Activated CD4-positive, CD25-positive, alpha-beta regulatory T cell treated with anti-CD3 and anti-CD28 coated beads, Interleukin-2, amount 50 U/mL, for 16 hours (primary cell): ENCODE measurements at places on chromosomes 4 and X.

GRCh38 chrX:103329991-103330390 is at the start of gene TCEAL7:
Gene TCEAL7, plus strand, starts transcription at chrX:103330239. Its CDS starts 1,165 bp downstream, at chrX:103331404.
- DNase-seq: no peak

GRCh38 chr4:119490335-119490734 is 138.3 kb downstream of the PDE5A start:
- no peak for DNase-seq

GRCh38 chrX:68147848-68148247 is 285.4 kb downstream of the OPHN1 start:
- no peak for DNase-seq

- no peak for DNase-seq
These were observed 969.5 kb downstream of the PCDH18 start for GRCh38 chr4:136562834-136563233.

GRCh38 chrX:43655151-43656004 is 721 bp upstream of the MAOA start:
- no peak for DNase-seq

GRCh38 chr4:2820216-2820982 is 23.2 kb upstream of the ADD1 start:
- DNase-seq: no peak

DNA sequence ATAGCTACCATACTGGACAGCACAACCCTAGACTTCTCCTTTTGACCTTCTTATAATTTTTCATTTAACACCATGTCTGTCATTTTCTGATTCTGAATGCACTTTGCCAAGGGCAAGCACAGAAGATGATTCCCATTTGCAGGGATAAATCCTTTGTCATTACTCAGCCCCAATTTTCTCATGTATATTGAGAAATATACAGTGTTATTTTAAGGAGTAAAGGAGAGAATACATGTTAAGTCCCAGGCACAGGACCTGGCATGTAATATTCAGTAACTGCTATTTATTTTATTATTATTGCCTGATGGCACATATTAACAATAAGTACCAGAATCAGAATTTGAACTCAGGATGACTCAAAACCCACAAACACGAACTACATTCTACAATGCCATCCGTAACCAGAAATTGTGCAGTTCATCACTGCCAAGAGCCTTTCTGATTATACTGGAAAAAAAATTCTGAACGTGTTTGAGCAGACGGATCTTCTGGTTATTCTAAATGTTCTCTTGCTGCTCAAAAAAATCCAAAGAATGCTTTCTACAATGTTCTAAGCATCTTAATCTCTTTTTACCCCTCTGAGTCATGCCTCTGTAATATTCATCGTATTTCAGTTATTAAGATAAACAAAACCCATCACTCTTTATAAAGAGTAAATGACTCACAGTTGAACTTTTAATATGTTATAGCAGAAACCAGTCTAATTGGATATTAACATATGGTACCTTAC is 170.0 kb downstream of the MID1 start:
- no peak for DNase-seq

GRCh38 chr4:39348371-39349315 is 17.5 kb downstream of the RFC1 start:
- no peak for DNase-seq

GRCh38 chr4:162770761-162771490 is 395.8 kb downstream of the NAF1 start:
- DNase-seq: no peak

DNA sequence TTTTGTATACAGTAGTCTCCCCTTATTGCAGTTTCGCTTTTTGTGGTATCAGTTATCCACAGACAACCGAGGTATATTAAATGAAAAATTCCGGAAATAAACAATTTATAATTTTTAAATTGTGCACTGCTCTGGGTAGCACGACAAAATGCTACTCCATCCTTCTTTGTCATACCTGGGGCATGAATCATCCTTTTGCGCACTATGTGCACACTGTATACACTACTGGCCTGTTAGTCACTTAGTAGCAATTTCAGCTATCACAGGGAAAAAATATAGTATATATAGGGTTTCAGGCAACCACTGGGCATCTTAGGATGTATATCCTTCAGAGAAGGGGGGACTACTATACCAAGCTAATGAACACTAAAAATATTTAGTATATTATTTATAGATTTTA is 198.8 kb upstream of the FAT4 start:
- DNase-seq: no peak

DNA sequence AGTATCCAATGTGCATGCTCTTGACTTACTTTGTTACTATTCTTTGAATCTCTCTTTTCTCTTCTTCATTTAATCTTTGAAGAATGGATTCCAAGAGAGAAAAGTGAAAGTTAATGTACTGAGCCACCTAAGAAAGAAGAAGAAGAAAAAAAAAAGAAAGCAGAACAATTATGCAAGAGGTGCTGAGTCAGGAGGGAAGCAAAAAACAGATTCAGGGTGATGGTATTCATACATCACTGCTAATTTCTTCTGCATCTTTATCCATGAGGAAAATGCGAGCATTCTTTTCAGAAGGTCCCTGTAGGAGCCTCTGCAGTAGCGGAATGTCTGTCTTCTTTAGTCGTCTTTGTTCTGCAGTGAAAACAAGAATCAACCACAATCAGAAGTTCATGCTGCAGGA is 43.9 kb downstream of the RASSF6 start:
- no peak for DNase-seq

DNA sequence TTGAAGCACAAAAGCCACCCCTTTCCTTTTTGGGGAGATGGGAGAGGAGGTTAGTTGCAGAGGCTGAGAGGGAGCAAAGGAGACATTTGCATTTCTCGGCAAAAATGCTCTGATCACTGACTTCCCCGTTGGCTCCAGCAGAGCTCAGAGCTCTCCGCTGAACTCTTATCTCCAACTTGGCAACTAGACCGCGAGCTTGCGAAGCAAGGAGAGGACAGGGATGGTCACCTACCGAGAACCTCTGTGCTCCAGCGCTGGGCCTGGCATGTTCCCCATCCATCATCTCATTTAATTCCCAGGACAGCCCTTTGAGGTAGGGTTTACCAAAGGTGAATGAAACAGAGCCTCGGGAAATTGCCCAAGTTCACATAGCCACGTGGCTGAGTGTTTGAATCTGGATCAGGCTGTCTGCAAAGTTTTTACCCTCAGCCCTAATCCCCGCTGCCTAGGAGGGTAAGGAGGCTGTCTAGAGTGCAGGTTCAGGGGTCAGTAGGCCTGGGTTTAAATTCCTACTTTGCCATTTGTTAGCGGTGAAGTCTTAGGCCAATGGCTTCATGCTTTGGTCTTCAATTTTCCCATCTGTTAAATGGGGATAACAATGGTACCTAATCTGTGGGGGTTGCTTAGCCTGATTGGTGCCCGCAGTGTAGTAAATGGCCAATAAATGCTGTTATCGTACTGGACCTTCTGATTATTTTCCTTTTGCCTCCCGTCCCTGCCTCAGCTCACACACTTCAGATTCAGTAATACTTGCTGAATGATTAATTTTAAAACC is 3.8 kb upstream of the CITED1 start:
- DNase-seq: no peak

GRCh38 chr4:68218044-68218443 is 27.4 kb downstream of the TMPRSS11B start:
- no peak for DNase-seq

- DNase-seq: no peak
These were observed 773.6 kb upstream of the DIAPH2 start for GRCh38 chrX:95911062-95911461.

GRCh38 chr4:158535130-158535614 is 13.5 kb downstream of the RXFP1 start:
- DNase-seq: no peak

DNA sequence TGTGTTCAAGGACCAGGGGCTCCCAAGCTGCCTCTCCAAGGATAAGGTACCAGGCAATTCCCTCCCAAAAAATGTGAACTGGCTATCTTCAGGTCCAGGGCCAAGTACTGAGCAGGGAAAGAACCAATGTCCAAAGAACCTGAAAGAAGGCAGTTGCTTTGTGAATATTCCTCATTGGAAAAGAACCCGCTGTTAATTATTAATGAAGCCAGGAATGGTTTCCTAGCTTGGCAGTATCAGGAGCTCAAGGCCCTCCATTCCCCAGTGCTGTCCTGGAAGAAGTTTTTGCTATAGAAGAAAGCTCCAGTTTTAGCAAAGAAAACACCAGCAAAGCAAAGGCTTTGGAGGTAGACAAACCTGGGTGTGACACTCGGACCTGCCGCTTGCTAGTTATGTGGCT is 130.0 kb upstream of the MBNL3 start:
- no peak for DNase-seq

DNA sequence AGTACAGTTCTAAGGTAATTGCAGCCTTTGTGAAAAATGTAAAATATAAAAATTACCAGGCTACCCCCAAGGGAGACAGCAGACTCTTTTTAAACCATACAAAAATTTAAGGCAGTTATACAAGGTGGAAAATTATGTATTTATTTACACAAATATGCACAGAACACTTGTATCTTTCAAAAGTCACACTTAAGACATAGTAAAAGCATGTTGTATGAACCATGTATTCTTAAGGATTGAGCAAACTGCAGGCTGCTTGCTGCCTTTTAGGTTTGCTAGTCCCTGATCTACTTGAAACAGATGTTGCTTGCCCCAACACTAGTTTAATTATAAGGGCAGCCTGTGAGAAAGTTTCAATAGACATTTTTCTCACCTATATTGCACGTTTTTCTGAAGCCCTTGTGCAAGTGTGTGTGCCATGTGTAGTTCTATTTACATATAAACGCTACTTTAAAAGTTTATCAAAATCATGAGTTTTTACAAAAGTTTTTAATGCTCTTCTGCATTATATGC is 72.8 kb downstream of the PRSS12 start:
- no peak for DNase-seq

DNA sequence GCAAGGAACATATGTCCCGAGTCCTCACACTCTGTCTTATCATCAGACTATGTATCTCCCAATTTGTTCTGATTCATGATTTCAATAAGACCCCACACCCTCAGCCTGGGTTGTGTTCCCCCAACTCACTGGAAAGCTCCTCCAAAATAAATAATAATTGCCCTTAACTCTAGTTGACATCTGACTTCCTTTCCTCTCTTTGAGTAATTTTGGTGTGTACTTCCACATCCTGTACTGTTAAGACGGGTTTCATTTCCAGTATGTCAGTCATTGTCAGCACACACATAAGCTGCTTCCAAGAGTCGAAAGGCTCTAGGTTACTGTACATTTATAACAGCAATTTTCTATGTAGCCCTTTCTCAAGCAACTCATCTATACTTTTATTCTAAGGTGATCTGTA is 52.2 kb upstream of the C1QTNF7 start:
- DNase-seq: no peak

DNA sequence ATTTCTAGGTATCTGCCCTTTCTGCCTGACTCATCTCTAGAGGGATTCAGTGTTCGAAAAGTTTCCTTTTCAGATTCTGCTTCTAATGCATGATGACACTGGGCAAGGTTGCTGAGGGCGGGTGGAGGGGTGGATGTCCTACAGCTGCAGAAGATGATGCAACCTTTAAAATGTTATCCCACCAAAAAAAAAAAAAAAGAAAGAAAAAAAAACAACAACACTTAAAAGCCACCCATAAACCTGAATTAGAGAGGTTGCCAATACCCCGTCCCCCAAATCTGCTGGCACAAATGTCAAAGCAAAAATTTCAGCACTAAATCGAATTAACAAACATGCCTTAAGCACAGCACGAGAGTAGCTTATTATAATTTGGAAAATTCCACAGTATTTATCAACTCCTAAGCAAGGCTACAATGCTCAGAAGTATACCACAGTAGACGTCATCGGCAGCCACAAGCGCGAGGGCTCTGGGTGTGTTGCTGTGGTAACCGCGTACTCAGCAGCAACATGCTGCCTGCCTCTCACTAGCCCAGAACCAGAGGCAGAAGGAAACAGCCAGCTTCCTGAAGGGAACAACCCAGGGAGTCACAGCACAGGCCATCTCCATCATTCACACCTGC is 167.5 kb upstream of the MAP3K15 start:
- DNase-seq: peak; percentile 53

DNA sequence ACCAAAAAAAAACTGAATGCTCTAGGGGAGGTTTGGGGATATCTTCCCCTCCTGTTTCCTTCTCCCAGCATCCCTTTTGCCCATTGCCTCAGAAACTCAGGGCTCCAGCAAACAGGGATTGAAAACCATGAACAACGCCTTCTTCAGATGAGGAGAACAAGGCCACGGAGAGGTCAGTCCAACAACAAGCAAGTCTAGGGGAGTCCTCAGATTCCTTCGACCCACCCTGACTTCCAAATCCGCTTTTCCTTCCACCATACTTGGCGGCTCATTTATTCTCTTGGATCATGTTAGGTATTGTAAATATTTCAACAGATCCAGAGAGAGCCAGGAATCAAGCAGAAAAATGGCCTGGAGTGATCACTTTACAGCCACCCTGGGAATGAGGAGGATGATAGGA is 21.9 kb downstream of the REELD1 start:
- no peak for DNase-seq

- DNase-seq: no peak
These were observed 224.2 kb downstream of the STIM2 start for GRCh38 chr4:27084685-27085361.

- no peak for DNase-seq
These were observed 199.4 kb upstream of the GPRIN3 start for GRCh38 chr4:89506866-89507491.

DNA sequence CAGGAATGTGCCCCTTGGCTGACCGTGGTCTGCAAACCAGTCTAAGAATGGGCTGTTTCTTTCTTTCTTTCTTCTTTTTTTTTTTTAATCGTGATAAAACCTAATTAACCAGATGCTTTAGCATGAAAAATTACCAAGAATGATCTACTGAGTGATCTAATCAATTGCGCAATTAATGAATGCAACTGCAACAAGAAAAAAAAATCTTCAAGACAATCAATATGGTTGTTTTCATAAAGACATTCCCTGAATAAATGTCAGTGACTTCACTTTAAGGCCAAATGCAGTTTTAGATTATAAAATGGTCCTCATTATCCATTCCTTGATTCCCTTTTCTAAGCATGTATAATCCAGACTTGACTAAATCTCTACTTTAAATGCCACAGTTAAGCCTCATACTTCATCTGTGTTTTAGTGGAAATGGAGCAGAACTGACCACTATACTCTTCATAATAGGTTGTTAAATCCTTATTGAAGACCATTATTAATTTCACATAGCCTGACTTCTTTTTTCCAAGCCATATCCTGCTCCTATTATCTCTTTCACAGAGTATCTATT is 51.6 kb upstream of the SETD7 start:
- no peak for DNase-seq

DNA sequence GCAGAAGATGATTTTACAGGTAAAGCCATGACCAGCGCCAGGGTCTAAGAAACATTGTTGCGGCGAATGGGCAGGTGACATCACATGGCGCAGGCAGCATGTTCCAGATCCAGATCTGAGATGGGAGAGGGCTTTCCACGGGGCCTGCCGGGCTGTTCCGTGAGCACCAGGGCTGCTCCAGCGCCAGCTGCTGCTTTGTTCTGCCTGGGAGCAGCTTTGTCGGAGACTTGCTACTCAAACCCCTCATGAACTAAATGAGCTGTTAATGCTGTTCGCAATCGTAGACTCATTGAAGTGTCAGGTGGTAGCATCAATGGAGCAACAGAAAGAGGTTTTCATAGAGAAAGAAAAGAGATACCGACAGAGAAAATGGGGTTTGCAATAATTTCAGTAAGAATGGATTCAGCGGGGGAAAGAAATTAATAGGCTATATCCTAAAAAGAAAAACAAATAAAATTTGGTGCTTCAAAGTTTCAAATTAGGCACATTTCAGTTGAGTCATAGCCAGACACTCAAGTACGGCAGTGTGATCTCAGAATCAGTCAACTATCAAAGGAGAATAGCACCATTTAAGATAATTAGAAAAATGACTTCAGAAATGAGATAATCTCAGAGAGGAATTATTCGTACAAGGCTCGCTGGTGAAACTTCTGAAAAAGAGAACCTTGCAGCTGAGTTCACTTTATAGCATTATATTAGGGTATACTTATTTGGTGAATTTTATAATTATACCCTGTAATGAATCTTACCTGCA is 23.9 kb downstream of the SORBS2 start:
- no peak for DNase-seq
